ENCODE measurements at places on chromosomes 1 and 21.

DNA sequence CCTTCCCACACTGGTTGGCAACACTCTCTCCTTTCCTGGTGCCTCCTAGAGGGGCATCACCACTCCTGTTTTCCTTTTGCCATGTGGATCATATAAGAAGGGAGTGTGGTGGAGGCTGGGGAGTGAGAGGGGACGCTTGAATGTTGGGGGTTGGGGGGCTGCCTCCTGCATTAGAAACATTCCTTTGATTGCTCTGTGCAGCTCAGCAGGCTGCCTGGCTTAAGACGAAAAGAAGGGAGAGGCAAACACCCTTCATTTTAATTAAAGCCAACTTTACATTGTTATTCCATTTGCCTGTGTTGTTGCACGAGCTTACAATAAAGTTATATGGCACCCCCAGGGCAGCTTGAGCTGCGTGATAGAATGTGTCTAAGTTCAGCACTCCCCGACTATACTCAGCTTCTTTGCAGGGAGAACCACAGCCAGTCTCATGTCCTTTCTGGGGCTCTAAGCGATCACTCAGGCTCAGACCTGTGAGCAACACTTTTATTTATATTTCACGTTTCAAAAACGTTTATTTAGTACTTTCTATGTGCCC lies 57.4 kb downstream of the FOXD2 start:
- DNase-seq, result no peak

DNA sequence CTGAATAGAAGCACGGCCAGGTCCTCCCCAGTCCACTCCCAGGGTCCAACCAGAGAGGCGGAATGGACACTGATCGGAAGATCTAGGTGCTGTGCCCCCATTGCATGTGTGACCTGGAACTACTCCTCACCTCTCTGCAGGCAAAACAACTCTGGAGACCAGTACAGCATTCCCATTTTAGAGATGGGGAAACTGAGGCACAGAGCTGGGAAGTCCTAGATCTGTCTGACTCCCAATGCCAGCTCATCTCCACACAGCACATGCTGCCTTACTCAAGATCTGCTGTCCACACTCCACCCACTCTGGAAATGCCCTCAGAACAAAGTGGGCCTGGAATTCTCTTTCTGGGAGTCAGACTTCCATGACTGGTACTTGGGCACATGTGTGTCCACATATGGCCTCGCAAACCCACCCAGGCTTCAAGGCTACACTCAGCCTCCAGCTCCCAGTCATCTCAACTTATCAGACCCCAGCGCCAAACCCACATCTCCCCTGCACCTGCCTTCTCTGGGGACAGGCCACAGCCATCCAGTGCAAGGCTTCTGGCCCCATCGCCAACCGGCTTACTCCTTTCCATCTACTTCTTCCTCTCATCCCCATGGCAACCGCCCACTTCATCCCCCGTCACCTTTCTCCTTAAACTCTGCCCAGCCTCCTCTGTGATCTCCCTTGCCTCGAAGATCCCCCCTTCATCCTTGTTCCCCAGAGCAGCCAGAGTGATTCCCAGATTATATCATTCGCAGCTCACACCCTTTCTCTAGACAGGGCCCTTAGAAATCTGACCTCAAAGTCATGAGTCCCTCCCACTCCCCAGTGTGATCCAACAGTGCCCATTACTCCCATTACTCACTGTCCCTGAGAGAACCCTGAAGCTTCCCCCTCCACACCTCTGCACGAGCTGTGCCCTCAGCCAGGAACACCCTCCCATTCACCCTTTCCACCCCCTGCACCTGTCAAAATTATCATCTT lies 2.7 kb downstream of the COL8A2 start:
- no peak for DNase-seq

DNA sequence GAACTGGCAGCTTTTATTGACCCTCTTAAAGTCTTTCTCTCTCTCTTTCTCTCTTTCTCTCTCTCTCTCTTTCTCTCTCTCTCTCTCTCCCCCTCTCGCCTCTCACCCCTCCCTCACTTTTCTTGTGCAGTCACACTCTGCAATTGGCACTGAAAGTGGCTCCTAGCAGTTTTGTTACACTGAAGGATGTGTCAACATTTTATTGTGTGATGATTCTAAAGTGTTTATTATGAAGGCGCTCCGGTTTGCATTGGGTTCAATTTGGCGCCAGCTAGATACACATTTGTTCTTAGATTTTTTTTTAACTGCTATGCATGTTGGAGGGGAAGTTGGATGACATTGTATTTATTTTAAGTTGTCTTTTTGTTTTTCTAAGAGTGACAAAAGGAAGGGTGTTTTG lies 64.0 kb upstream of the CHRM3 start:
- no peak for DNase-seq

DNA sequence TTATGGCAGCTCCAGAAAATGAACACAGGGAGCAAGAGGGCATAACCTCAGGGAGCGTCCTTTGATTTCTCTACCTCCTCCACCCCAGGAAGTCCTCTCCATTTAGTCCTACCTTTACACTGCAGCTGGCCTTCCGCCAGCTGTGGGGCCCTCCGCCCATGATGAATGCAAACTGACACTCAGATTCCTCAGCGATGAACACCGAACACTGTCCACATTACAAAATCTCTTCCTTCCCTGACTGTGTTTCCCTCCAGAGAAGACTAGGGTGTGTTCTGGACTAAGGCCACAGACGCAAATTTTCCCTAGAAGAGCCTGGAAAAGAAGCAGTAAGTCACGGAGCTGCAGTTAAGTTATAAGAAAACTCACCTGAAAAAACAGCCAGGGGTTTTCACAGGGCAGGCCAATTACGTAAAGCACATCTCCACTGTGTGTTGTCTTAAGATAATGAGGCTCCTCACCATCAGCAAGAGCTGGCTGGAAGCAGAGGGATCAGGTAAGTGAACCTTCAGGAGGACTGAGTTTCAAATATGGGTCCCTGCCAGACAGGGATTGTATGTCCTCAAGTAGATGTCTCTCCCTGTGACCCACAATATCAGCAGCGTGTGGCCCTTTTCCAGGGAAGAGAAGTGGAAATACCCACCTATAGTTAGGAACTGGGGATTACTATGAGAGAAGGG lies 46.3 kb upstream of the ATP1B1 start:
- DNase-seq, result peak; percentile 70

DNA sequence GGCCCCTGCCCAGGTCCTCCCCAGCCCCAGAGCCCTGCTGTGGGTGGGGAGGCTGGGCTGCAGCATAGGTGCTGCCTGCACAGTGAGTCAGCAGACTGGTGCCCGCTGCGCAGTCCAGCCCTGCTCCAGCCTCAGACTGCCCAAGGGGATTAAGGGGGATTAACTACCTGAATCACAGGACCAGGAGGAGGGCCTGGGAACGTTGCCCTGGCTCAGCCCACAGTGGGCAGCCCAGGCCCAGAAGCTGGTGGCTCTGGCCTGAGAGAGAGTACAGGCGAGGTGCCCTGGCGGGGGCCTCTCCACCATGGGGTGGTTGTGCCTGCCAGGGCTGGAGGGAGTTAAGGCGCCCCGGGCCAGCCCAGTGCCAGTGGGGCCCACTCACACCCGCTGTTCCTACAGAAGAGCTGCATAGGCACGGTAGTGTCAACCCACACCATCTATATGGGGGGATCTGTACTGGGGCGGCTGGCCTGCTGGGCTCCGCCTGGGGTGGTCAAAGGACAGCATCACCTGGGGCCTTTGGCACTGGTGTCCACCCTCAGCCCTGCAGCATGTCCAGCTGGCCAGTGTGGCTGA lies 2.3 kb downstream of the OBSCN start:
- DNase-seq, result no peak

Data from NCI-H2029 treated with DMSO at 0.1 percent for 48 hours (cell line).